ENCODE measurements at places on chromosomes 7 and 10.

GRCh38 chr10:45580371-45581215 lies 92.0 kb downstream of the ZFAND4 start:
- no peak for DNase-seq

GRCh38 chr7:26147030-26147429 lies 5.0 kb upstream of the NFE2L3 start:
- no peak for DNase-seq

DNA sequence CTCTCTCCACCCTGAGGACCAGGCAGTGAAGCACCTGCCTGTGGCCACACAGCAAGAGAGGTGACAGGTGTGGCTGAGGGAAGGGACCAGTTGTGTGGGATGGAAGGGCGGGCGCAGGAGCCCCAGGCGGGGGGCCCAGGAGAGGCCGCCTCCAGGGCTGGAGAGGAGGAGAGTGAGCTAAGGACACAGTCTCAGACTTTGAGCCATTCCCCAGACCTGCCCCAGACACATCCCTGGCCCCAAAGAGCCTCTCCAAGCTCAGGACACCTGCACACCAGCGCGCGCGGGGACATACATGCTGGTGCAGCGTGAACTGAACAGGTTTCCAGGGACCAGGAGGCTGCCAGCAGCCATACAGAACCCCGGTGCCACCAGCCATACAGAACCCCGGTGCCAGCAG lies 237.3 kb downstream of the MAD1L1 start:
- no peak for DNase-seq

DNA sequence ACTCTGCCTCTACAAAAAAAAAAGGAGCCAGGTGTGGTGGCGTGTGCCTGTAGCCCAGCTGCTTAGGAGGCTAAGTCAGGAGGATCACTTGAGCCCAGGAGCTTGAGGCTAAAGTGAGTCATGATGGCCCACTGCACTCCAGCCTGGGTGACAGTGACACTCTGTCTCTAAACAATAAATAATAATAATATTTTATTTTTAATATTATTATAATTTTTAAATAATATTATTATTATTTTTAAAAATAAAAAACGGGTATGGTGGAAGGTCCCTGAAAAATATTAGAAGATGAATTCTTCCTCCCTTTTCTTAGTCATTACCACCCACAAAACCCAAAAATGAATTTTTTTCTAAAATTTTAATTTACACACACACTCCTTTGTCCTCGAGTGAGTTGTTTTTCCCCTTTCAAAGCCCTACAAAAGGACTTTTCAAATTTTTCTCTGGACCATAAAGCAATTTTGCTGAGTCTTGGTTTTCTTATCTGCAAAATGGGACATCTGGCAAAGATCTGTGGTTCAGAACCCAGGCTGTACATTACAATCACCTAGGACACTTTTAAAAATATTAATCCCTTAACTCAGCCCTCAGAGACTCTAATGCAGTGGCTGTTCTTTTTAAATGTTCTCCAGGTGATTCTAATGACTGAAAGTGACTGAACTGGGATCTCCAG lies 174.0 kb upstream of the NEBL start:
- no peak for DNase-seq

- DNase-seq: no peak
These were observed 1.9 kb downstream of the TSPAN33 start for GRCh38 chr7:129146237-129146979.

GRCh38 chr7:1889556-1890181 lies 219.6 kb downstream of the ELFN1 start:
- DNase-seq: no peak

DNA sequence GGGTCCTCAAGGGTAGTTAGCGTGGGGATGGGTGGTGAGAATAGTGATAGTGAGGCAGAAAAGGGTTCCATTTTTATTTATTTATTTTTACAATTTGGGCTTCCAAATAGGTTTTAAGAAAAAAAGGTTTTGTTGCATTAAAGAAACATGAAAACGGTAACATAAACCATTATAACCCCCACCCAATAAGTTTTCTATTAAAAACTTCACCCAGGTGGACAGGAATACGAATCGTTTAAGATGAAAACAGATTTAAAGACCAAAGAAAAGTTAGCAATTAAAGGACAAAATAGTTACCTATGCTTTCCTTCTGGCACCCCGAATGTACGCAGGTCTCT lies 78.7 kb downstream of the ZFAND4 start:
- no peak for DNase-seq

GRCh38 chr7:67723591-67723990 lies 727.0 kb downstream of the TYW1 start:
- DNase-seq: no peak

- DNase-seq: no peak
These were observed 28.5 kb upstream of the CROT start for GRCh38 chr7:87316846-87317552.

- DNase-seq: no peak
These were observed 43.3 kb downstream of the GPR37 start for GRCh38 chr7:124722292-124722691.

GRCh38 chr7:44048031-44048795 lies 3.7 kb downstream of the DBNL start:
- no peak for DNase-seq

DNA sequence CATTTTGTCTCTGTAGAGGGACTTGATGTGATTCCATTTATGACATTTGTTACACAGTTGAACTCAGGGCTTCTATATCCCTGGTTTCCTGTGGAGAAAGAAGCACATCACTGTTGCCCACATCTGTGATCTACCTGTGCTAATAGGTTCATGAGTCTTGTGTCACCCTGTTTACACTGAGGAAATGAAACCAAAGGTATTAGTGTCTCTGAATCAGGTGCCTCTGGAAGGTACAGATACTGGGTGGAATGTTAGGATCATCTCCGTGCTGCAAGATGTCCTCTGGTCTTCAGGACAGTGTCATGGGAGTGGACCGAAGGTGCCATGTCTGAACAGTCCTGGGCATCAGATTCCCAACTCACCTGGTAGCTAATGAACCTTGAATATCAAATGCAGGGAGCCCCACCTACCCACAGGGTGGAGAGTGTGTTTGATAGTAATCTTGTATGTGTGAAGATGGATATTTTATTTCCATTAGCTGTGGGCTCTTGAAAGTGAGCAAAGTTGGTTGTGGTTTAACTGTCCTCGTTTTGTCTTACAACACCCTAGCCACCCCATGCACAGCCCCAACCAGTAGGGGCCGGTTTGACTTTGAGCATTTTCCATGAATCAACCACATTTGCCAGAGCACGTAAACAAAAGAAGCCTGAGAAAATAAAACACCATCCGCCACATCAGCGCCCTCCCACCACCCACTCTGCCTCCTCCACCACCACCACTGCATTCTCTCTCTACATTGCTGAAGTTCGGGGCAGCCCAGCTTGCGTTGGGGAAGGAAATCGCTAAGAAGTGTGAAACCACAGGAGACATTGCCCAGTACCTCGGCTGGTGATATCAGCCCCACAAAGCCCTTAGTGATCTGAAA lies 40.7 kb downstream of the TARP start:
- peak; percentile 44 for DNase-seq

GRCh38 chr7:43590862-43591557 lies 8.1 kb downstream of the STK17A start:
- DNase-seq: no peak
